ENCODE measurements at places on chromosomes 3 and 15. TPM values are rescaled to one million over a fixed set of nuclear protein-coding genes. Genes with fewer than 3 reads are reported as not detected.

PYGO1 gene
- total RNA-seq = 3.3 TPM

AP4E1 gene
- 4.5 TPM for total RNA-seq

ZNF621 gene
- 9.2 TPM for total RNA-seq

SCAANT1 gene
- not detected for total RNA-seq

IDH2 gene
- 7.7 TPM for total RNA-seq

CEP19 gene
- 2.1 TPM for total RNA-seq

LOXL1 gene
- 67.5 TPM for total RNA-seq

GOLGA6L9 gene
- 0.67 TPM for total RNA-seq

TMEM212 gene
- not detected for total RNA-seq

RAD51 gene
- 10.9 TPM for total RNA-seq

GOLGA8J gene
- total RNA-seq = not detected

EPHB3 gene
- 1.00 TPM for total RNA-seq

TP63 gene
- 0.06 TPM for total RNA-seq

SH3GL3 gene
- total RNA-seq = 3.5 TPM

RSRC1 gene
- total RNA-seq = 41.1 TPM

GNAT1 gene
- total RNA-seq = not detected
